ENCODE measurements at places on chromosomes 5 and 9. TPM values are rescaled to one million over a fixed set of nuclear protein-coding genes. Genes with fewer than 3 reads are reported as not detected.

DNA sequence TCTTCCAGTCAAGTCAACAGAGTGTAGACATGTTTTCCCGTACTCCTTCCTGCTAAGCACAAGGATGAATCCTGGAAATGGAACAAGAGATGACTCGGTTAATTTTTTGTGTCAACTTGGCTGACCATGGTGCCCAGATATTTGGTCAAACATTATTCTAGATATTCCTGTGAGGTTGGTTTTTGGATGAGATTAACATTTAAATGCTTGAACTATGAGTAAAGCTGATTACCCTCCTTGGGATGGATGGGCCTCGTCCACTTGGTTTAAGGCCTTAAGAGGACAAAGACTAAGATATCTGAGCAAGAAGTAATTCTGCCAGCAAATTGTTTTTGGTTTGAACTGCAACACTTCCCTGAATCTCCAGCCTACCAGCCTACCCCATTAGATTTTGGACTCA lies 338.1 kb upstream of the MSX2 start:
- H3K27ac ChIP-seq: no peak overlapping the region
- no peaks in the 10 kb centered on the region for H3K36me3 ChIP-seq
- no peak for DNase-seq
- H3K4me1 ChIP-seq: no peaks in the 10 kb centered on the region

- DNase-seq: no peak
- H3K36me3 ChIP-seq: no peaks in the 10 kb centered on the region
- H3K27ac ChIP-seq: no peak overlapping the region
- no peaks in the 10 kb centered on the region for H3K27me3 ChIP-seq
- no peak overlapping the region for H3K4me3 ChIP-seq
These were observed 181.7 kb upstream of the RIOK2 start for GRCh38 chr5:97364731-97365130.

MED10 gene
- total RNA-seq: 52.7 TPM

DNA sequence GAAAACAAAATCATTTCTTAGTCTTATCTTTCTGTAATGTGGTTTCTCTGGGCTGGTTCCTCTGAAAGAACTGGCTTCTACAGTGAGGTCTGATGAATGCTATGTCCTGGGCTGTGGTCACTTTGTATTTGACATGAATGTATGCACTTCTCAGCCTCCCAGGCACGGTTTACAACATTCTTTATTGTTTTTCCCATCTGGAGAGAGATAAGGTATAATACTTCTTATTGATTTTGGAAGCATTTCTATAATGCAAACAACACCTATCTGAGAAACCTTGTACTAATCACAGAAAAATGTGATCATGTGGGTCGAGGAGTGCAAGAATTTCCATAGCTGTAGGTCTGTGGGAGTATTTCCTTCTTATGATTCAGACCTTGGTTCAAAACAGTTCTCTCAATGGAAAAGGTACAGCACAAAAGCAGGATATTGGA lies 46.9 kb downstream of the ACTBL2 start:
- DNase-seq: no peak
- no peak overlapping the region for H3K27ac ChIP-seq
- H3K27me3 ChIP-seq: peaks cover 6% of the 10 kb centered on the region
- no peaks in the 10 kb centered on the region for H3K4me1 ChIP-seq

GRCh38 chr5:581266-581665 lies 30.9 kb upstream of the CEP72 start:
- no peaks in the 10 kb centered on the region for H3K36me3 ChIP-seq
- H3K27me3 ChIP-seq: peaks cover 21% of the 10 kb centered on the region
- no peak for DNase-seq
- no peak overlapping the region for H3K4me3 ChIP-seq

CDKN2B-AS1 gene
- total RNA-seq: 5.6 TPM

GRCh38 chr5:62568800-62569432 lies 9.7 kb upstream of the LRRC70 start:
- H3K27ac ChIP-seq: no peak overlapping the region
- H3K4me3 ChIP-seq: no peak overlapping the region
- H3K27me3 ChIP-seq: no peaks in the 10 kb centered on the region
- peaks cover 40% of the 10 kb centered on the region for H3K36me3 ChIP-seq
- DNase-seq: no peak
- H3K4me1 ChIP-seq: no peaks in the 10 kb centered on the region

GLRA1 gene
- not detected for total RNA-seq

DNA sequence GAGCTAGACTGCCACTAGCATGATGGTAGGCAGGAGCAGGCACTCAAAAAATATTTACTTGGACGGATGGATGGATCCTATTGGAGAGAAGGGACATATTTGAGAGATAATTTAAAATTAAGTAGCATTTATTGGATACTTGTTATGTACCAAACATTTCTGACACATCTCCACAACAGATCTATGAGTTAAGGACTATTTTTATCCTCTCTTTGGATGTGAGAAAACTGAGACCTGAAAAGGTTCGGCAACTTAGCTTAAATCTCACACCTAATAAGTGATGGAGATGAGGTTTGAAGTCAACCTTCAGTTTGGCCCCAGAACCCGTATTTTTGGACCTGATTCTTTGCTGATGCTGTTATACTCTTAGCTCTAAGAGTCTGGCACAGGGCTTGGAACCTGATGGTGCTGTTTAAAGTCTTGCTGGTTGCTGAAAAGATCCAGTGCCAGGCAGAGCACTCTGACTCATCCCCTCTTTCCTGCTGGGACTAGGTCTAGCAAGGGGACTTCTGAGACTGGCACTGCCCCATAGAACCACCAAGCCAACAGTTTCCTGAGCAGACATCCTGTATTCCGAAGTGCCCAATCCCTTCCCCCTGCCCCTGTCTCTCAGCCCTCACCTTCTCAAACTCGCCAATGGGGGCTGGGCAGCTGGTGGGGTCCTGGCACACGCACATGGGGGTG lies 15.6 kb downstream of the SPARC start:
- H3K4me1 ChIP-seq: no peaks in the 10 kb centered on the region
- no peak overlapping the region for H3K4me3 ChIP-seq
- no peak for DNase-seq
